ENCODE measurements at places on chromosomes 3 and 15. TPM values are rescaled to one million over a fixed set of nuclear protein-coding genes. Genes with fewer than 3 reads are reported as not detected.

GRCh38 chr15:54347082-54347827, 369.0 kb downstream of the UNC13C start:
- H3K27ac ChIP-seq: no peak overlapping the region
- H3K36me3 ChIP-seq: no peaks in the 10 kb centered on the region
- DNase-seq: no peak

GRCh38 chr3:51934991-51935885, 6.5 kb downstream of the RRP9 start:
- H3K27ac ChIP-seq: no peak overlapping the region

- DNase-seq: no peak
- no peak overlapping the region for H3K27ac ChIP-seq
- no peaks in the 10 kb centered on the region for H3K36me3 ChIP-seq
- peaks cover 14% of the 10 kb centered on the region for H3K27me3 ChIP-seq
These were observed 3.9 kb upstream of the RNU6-1 start for GRCh38 chr15:67843571-67844387.

GRCh38 chr3:38139191-38139590, 730 bp downstream of the MYD88 start:
- no peak for DNase-seq
- H3K27ac ChIP-seq: peak overlapping the region; percentile 97
- peaks cover 54% of the 10 kb centered on the region for H3K4me1 ChIP-seq
- H3K4me3 ChIP-seq: peak overlapping the region; percentile 84
- peaks cover 13% of the 10 kb centered on the region for H3K36me3 ChIP-seq
- H3K27me3 ChIP-seq: no peaks in the 10 kb centered on the region

GRCh38 chr15:72200395-72201237, 3.0 kb upstream of the GRAMD2A start:
- DNase-seq: no peak
- H3K27ac ChIP-seq: peak overlapping the region; percentile 1
- H3K27me3 ChIP-seq: no peaks in the 10 kb centered on the region

DNA sequence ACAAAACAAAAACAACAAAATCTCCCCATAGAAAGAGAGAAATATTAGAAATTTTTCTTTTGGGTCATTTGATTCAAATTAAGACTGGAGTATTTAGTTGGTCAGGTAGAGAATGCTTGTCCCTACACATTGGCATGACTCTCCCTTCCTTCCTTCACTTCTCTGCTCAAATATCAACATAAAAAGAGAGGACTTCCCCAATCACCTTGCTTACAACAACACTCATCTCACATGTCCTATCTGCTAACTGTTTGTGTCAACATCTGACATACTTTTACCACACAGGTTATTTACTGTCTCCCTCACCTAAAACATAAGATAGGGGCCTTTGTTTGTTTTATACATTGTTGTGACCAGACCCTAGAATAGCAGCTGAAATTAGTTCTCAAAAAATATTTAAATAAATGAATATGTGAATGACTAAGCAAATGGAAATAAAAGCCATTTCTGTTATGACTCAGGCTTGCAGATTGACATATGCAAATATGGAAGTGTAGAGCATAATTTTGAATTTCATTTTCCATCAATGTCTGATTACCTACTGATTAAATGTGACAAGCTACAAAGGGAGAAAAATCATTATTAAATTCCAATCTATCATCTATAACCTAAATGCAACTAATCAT, 304.8 kb downstream of the CTNNB1 start:
- peaks cover 3% of the 10 kb centered on the region for H3K36me3 ChIP-seq
- peaks cover 4% of the 10 kb centered on the region for H3K4me1 ChIP-seq
- no peaks in the 10 kb centered on the region for H3K27me3 ChIP-seq
- DNase-seq: no peak

- no peak overlapping the region for H3K4me3 ChIP-seq
- no peaks in the 10 kb centered on the region for H3K27me3 ChIP-seq
- no peak for DNase-seq
- H3K27ac ChIP-seq: no peak overlapping the region
- no peaks in the 10 kb centered on the region for H3K36me3 ChIP-seq
These were observed 30.4 kb downstream of the TFDP2 start for GRCh38 chr3:142118911-142119310.

- no peak overlapping the region for H3K27ac ChIP-seq
- H3K27me3 ChIP-seq: no peaks in the 10 kb centered on the region
- H3K36me3 ChIP-seq: no peaks in the 10 kb centered on the region
- DNase-seq: no peak
- H3K4me1 ChIP-seq: peaks cover 11% of the 10 kb centered on the region
These were observed 87.5 kb downstream of the ATP2B2 start for GRCh38 chr3:10417847-10418246.

- H3K4me1 ChIP-seq: peaks cover 97% of the 10 kb centered on the region
- H3K27me3 ChIP-seq: no peaks in the 10 kb centered on the region
- DNase-seq: peak; percentile 40
- peak overlapping the region; percentile 100 for H3K27ac ChIP-seq
These were observed 40.9 kb downstream of the CBLB start for GRCh38 chr3:105827959-105828358.

GRCh38 chr15:67834581-67835296, 5.1 kb downstream of the RNU6-1 start:
- no peak overlapping the region for H3K27ac ChIP-seq
- peaks cover 39% of the 10 kb centered on the region for H3K4me1 ChIP-seq
- H3K36me3 ChIP-seq: no peaks in the 10 kb centered on the region
- DNase-seq: peak; percentile 14

GRCh38 chr3:69562020-69562419, 176.1 kb upstream of the FRMD4B start:
- no peaks in the 10 kb centered on the region for H3K36me3 ChIP-seq
- H3K4me3 ChIP-seq: no peak overlapping the region
- H3K27me3 ChIP-seq: peaks cover 8% of the 10 kb centered on the region
- H3K4me1 ChIP-seq: no peaks in the 10 kb centered on the region
- DNase-seq: no peak

GRCh38 chr3:12947504-12948369, 106.4 kb upstream of the RPL32 start:
- H3K4me1 ChIP-seq: peaks cover 42% of the 10 kb centered on the region
- H3K27me3 ChIP-seq: no peaks in the 10 kb centered on the region
- peak overlapping the region; percentile 89 for H3K27ac ChIP-seq

DNA sequence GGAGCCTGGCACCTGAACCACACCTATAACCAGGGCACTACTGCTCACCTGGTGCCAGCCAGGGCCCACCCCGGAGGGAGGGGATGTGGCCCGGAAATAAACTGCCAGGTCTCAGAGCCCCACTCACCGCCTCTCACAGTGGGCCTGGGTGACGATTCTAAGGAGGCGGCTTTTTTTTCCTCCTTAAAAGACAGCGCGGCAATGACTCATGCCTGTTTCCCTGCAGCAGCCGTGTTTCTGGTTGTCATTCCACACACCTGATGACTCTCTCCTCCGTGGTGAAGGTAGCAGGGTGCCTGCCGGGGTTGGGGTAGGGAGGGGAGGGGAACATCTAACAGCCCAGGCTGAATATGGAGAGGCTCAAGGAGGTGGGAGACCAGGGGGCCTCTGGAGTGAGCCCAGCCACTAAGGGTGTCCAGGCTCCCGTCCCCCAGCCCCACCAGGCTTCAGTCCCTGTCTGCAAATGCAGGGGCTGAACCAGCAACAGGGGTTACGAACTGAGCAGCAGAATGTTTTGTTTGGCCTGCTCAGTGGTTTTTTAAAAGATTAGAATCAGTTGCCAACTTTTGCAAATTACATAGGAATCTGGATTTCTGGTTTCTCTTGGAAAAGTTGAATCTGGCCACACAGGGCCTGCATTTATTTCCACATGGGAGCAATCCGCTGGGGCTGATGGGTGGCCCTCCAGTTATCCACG, 127.3 kb upstream of the LINGO1 start:
- peaks cover 18% of the 10 kb centered on the region for H3K27me3 ChIP-seq
- H3K36me3 ChIP-seq: no peaks in the 10 kb centered on the region
- no peak overlapping the region for H3K27ac ChIP-seq

DNA sequence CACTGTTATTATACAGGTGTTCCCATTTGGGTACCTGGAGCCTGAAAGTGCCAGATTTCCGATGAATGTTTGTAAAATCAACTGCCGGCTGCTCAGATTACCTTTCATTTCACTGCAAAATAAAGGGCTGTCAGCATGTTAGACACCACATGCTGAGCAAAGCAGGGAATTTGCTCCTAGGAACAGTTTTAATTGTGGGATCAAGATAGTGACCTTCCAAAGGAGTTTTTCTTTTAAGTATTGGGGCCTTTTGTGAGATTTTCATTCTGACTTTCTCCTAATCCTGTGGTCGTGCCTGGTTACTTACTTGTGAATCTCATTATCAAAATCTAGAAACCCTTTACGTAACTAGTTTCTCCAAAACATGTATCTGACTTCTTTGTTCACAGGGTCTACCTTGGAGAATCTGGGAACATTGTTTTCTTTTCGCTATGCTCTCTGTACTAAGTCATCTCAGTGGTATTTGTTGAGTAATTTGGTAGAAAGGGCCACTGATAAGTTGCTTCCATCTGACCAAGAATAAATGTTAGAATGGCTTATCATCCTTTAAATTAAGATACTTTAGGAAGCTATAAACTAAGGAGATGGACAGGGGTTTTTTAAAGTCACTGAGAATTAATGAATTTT, 40.8 kb upstream of the LRTM1 start:
- H3K36me3 ChIP-seq: peaks cover 1% of the 10 kb centered on the region
- H3K4me3 ChIP-seq: no peak overlapping the region
- H3K4me1 ChIP-seq: no peaks in the 10 kb centered on the region
- no peaks in the 10 kb centered on the region for H3K27me3 ChIP-seq
- no peak overlapping the region for H3K27ac ChIP-seq

ULK3 gene
- total RNA-seq: 53.8 TPM

MLF1 gene
- total RNA-seq: 2.9 TPM

ZIC4 gene
- not detected for total RNA-seq

All from activated T-cell treated with anti-CD3 and anti-CD28 coated beads, Interleukin-2, amount 50 U/mL, for 72 hours (primary cell).